ENCODE measurements at places on chromosomes 3 and 15.

DNA sequence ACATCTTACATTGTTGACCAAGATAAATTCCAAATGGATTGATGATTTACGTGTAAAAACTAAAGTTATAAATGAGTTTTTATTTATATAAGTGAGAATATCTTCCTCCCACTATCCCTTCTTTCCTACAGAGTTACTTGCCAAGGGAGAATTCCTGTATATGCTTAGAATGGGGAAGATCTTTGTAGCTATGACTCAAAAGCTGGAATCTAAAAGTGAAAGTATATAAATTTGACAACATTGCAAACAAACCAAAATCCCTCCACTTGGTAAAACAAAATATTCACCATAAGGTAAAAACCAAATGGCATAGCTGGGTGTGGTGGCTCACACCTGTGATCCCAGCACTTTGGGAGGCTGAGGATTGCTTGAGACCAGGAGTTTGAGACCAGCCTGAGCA, 52.7 kb upstream of the GCNT3 start:
- no peak for DNase-seq

DNA sequence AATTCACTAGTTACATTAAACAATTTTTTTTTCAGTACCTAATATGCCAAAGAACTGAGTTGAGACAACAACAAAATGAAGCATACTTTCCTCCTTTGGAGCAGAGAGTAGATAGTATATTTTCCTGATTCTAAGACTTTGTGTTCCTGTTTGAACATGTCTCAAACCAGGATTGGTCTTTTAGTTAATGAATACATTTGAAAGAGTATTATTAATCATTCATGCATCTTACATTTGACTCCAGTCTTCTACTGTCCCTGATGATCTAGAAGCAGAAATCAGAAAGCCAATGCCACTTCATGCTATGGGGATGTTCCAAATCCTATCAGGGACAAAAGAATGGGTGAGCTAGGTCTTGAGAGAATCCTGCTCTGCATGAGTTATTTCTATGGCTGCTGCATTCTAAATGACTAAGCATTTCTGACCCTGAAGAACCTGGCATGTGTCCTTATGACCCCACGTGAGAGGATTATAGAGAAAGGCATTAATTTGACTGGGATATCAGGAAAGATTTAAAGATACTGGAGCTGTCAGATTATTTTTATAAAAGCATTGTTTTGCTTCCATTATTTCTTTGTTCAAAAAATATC, 32.9 kb upstream of the MBNL1 start:
- DNase-seq = peak; percentile 48

DNA sequence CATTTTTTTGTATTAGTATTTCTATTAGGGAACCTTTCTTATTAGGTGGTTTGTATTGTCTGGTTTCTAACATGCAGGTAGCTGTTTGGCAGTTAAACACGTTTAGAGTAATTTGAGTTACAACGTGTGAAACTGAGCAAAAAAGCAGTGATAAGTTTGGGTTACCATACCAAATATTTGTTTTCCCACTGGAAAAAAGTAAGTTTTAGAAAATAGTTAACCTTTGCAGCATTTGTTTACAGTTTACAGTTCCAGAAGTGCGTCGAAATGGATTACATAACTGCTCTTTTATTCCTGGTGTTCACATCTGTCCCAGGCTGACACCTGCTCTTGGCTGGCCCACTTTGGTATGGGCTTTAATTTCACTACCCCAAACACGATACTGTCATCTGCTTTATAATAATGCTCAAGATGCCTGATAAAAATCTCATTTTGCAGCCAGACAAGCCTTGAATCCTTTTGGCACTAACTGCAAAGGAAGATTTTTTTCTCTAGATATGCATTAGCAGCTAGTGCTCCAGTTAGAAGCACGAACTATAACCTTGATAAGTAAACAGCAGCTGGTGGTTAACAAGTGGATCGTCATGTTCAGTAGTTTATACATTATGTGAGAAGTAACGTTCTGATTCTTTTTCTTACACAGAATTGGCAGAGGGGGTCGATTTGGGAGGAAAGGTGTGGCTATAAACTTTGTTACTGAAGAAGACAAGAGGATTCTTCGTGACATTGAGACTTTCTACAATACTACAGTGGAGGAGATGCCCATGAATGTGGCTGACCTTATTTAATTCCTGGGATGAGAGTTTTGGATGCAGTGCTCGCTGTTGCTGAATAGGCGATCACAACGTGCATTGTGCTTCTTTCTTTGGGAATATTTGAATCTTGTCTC, 5.3 kb downstream of the EIF4A2 start:
- no peak for DNase-seq

DNA sequence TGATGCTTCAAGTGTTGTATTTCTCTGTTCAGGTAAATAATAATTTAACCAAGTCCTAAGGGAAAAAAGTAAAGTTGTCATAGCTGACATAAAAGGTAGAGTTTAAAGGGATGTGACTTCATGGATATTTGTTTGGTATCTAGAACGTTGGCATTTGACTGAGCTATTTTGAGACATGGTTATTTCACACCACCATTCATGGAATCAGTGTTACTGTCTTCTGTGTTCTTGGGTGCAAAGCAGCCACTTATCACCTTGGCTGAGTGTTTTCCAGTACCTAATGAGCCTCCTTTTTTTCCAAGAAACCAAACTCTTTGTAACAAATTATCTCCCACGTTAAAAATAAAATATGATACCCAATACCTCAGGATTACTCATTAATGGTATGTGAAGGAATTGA, 155.8 kb downstream of the GHSR start:
- DNase-seq = no peak

DNA sequence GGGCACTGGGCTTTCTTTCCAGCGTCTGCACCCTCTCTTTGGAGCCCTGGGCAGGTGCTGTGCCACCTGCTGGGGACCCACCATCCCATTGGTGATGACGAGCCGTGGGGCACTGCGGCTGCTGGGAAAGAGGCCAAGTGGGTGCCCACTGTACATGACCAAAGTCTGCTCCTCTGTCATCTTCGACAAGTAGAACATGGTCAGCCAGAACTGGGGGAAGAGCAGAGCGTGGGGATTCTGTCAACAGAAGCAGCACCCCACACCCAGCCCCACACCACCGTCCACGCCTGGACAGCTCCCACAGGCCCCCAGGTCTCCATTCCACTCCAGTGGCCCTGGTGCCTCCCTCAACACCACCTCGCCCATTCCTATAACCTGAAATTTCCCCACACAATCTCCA, 9.7 kb downstream of the UROC1 start:
- DNase-seq = no peak

DNA sequence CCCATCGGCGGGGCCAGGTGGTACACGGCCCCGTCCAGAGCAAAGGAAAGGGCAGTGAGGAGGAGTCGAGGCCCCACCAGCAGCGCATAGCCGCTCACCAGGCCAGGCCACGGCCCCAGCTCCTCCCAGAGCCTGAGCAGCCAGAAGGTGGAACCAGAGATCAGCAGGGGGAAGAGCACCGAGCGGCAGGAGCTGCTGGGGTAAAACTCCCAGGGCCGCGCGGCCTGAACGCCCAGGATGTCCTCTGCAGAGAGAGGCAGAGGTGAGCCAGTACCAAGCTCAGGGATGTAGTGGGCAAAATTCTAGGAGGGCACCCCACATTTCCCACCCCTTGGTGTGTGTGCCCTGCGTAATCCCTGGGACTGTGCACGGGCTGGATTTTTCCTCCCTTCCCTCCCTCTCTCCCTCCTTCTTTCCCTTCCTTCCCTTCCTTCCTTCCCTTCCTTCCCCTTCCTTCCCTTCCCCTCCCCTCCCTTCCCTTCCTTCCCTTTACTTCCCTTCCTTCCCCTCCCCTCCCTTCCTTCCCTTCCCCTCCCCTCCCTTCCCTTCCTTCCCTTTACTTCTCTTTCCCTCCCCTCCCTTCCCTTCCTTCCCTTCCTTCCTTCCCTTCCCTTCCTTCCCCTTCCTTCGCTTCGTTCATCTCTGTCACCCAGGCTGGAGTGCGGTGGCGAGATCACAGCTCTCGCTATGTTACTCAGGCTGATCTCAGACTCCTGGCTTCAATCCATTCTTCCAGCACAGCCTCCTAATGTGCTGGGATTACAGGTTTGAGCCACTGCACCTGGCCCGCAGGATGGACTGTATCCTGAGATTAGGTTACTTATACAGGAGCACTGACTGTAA, 6.3 kb upstream of the NCBP2 start:
- DNase-seq = no peak

GRCh38 chr3:161274691-161275298, 53.7 kb downstream of the NMD3 start:
- DNase-seq = peak; percentile 52

DNA sequence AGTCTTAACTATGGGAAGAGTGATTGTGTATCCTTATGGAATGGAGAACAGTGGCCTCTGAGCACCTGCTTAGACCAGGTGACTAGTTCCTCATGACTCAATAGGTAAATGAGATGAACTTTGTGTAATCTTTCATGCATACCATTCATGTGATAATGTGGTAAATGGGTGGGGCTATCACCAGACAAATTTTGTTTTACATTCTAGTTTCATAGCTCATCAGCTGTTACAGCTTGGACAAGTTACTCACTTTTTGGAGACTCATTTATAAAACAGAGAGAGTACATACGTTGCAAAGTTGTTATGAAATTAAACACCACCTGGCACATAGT, 103.7 kb upstream of the TGFBR2 start:
- DNase-seq = peak; percentile 53

GRCh38 chr15:73682600-73683090, 1.5 kb upstream of the CD276 start:
- no peak for DNase-seq

DNA sequence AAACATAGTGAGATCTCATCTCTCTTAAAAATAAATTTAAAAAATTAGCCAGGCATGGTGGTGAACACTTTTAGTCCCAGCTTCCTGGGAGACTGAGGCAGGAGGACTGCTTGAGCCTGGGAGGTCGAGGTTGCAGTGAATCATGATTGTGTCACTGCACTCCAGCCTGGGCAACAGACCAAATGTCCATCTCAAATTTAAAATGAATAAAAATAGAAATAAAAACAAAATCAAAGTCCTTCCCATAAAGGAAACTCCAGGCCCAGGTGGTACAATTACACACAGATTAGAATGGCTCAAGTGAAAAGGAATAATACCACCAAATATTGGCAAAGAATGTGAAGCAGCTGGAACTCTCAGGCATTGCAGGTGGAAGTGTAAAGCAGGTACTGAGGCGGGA, 19.3 kb upstream of the ATP10A start:
- DNase-seq = no peak

GRCh38 chr3:152879130-152879789, 44.3 kb downstream of the P2RY1 start:
- DNase-seq = no peak

DNA sequence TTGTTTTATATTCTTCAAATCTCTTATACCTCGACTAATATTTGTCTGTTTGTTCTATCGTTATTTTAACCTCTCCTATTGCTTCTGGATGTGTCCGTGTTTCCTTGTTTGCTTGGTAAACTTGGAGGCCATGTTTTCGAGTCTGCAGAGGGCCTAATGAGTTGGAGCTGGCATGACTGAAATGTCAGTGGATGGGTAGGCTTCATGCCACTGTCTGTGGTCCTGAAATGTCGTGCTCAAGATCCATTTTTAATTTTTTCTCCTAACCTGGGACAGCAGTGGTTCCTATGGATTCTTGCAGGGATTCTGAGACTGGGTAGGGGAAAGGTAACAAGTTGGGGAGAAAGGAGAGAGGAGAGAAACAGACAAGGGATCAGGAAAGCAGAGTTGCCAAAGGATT, 18.8 kb upstream of the GASK1A start:
- no peak for DNase-seq

- no peak for DNase-seq
These were observed 1.2 kb downstream of the SPINT1 start for GRCh38 chr15:40845036-40845435.

- no peak for DNase-seq
These were observed 2.0 kb upstream of the GP9 start for GRCh38 chr3:129058441-129059200.

- peak; percentile 82 for DNase-seq
These were observed 37.1 kb upstream of the SLC4A7 start for GRCh38 chr3:27521179-27521871.

- no peak for DNase-seq
These were observed 359.3 kb upstream of the UBE2E2 start for GRCh38 chr3:22843854-22844253.

DNA sequence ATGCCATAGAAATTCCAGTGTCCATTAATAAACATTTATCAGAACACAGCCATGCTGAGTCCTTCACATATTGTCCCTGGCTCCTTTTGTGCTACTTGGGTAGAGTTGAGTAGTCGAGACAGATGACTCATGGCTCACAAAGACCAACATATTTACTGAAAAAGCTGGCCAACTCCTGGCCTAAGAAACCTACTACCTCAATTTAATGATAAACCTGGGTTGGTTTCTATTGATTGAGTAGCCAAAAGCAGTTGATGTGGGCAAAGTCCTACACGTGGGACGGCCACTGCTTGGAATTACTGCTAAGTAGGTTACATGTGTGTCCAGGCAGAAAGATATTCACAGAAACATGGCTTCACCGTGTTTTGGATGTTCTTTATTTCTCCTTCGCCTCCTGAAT, 402.2 kb downstream of the NR2F2 start:
- no peak for DNase-seq

DNA sequence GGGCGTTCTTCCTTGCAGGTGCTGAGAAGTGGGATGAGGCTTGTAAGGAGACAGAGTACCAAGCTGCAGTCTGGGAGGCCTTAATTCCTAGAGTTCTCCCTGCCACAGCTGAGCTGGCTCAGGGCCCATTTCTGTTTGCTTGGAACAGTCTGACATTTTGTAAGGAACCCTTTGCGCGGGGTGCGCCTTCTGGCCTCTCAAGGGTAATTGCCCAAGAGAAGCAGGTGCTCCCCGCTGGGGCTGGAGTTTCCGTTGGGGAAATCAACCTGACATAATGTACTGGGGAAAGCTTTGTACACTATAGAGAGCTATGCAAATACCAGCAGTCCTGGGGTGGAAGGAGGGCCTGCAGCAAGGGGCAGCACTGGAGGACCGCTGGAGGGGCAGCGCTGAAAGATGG, 83.6 kb downstream of the HMG20A start:
- no peak for DNase-seq

- no peak for DNase-seq
These were observed 25.9 kb downstream of the ADCY5 start for GRCh38 chr3:123423031-123423430.

DNA sequence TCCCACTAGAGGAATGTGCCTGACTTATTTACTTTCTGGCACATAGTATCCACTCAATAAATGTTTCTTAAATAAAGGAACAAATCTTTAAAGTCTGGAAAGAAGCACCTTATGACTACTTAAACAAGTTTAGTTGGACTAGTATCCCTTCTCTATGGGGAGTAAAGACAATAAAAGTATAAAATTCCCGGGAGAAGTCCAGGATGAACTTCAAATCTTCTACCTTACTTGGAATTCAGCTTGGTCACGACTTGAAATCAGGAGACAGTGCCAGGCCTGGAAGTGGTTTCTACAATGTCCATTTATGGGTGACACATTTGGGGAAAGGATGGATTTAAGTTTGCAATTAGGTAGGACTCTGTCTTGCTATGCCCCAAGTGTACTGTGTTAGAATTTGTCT, 196.5 kb downstream of the NR1D2 start:
- no peak for DNase-seq
